ENCODE measurements at places on chromosomes 11 and 22.

DNA sequence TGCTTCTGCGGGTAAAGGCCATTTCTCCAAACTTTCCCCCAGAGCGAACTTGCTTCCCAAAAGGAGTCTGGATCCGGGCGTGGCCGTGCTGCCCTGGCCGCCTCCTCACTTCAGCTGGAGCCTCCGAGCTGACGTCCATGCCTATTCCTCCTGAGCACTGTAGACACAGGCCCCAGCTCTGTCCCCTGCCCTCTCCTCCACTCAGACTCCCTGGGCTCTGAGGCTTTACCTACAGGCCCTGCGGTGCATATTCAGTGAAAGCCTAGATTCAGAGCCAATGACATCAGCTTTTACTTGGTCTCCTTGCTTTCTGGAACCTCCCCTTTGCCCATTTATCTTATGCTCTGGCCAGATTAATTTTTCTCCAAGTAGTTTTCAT is 9.7 kb downstream of the LRP5 start:
- no peak for DNase-seq

DNA sequence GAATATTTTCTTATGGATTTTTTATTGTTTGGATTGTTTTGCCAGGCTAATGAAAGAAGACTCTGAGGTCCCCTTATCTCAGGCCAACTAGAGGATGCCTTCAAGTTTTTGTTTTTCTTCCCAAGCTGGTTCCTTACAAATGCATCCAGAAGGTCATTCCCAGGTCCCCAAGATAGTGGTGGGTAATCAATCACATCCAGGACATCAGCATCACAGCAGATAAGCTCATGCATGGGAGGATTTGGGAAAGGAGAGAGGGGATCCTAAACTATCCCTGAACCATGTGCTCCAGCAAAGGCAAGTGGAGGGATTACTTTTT is 20.7 kb downstream of the FZD4 start:
- no peak for DNase-seq

GRCh38 chr11:41377709-41378394 is 81.6 kb downstream of the LRRC4C start:
- no peak for DNase-seq

DNA sequence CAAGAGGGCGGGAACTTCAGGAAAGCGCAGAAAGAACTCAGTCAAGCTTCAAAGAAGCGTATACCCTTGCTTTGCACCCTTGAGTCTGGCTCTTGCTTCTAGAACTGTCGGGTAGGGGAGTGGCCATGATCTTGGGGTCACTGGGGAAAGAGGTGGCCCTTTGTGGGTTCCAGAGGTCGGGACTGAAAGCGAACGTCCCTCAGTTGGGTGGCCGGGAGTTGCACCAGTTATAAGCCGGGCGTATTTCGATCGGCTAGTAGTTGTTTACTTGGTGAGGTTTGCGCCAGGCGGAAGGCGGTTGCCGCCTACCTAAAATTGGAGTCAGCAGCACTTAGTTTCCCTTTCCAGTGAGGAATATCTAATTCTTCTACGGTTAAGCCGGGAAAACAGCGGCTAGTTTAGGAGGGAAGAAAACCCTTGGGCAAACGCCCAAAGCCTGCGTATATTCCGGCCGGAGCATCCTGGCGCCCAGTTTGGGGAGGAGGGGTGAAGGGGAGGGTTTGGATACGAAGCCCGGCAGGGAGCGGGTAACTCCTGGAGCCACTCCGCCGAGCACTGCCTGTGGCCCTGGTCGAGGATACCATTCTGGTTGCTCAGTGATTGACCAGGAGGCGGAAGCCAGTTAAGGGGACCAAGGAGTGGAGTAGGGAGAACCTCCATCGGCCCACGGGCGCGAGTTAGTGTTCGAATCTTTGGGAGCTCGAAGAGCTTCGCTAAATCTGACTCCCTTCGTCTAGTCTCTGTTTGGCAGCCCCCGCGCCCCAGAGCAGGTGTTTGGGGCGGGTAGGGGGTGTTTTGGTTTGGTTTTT is 807 bp upstream of the WT1 start:
- no peak for DNase-seq

GRCh38 chr11:73270855-73271477 is 1.2 kb upstream of the P2RY6 start:
- DNase-seq: no peak

GRCh38 chr11:117484156-117484555 is 156.5 kb downstream of the CEP164 start:
- no peak for DNase-seq

DNA sequence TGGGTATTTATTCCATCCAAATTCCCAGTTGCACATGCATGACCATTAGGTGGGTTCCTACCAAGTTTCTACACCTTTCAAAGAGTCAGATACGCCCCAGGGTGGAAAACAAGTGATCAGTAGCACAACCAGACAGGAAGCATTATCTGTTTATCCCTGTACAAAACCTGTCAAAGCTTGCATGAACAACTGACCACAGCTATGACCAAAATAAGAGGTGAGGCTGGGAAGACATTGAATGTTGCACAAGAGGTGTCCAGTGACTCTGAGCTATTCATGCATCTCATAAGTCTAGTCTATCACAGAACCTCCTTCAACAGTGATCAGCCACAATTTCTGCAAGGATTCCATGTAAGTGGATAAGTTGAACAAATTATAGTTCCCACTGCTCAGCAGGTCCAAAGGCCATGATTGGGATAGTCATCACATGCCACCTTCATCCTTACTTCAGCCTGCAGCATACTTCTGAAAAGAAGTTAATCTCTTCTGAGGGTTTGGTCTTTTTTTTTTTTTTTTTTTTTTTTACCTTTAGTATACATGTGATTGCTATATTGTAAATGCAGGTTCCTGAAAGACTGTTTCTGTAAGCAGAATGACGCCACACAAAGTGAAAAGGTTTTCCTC is 28.0 kb upstream of the TMEM45B start:
- no peak for DNase-seq

GRCh38 chr22:27641049-27641795 is 160.3 kb downstream of the MN1 start:
- no peak for DNase-seq

GRCh38 chr11:33264926-33265325 is 7.7 kb downstream of the HIPK3 start:
- DNase-seq: no peak

- no peak for DNase-seq
Observed at GRCh38 chr11:50379484-50379883, 346.8 kb downstream of the OR4C45 start.

DNA sequence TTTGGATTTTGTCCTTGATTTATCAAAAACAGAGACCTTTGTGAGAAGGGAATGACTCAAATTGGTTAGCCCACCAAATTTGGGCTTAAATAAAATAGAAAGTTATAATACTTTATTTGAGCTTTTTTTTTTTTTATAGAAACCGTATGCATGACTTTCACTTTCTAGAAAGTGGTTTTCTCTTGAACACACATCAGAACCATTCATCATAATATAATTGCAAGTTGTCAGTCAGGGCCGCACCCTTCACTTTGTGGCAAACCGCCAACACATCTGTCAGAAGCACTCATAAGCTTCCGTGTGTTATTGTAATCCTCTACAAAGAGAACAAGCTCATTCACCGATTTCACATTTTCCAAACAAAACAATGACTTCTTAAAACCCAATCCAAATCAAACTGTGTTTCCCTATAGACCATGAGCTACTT is 76.1 kb downstream of the SOX6 start:
- no peak for DNase-seq

- no peak for DNase-seq
Observed at GRCh38 chr11:82747471-82747870, 13.8 kb upstream of the FAM181B start.

All from activated CD4-positive, alpha-beta T cell treated with anti-CD3 and anti-CD28 coated beads, Interleukin-2, amount 50 U/mL, for 24 hours (primary cell).